ENCODE measurements at places on chromosomes 3 and 15. TPM values are rescaled to one million over a fixed set of nuclear protein-coding genes. Genes with fewer than 3 reads are reported as not detected.

- H3K27me3 ChIP-seq, result peaks cover 90% of the 10 kb centered on the region
- no peak overlapping the region for H3K4me3 ChIP-seq
- H3K4me1 ChIP-seq, result peaks cover 8% of the 10 kb centered on the region
These were observed 2.7 kb downstream of the EOMES start for GRCh38 chr3:27719314-27720003.

GRCh38 chr3:195224980-195225580 lies 45.9 kb downstream of the XXYLT1 start:
- no peak for DNase-seq
- H3K27ac ChIP-seq, result no peak overlapping the region
- no peaks in the 10 kb centered on the region for H3K27me3 ChIP-seq
- no peak overlapping the region for H3K4me3 ChIP-seq

- 0 out of 2 replicates have a peak overlapping the region, but pooled peaks have one; percentile 9 for H3K27ac ChIP-seq
- H3K36me3 ChIP-seq, result no peaks in the 10 kb centered on the region
- no peak overlapping the region for H3K4me3 ChIP-seq
- peak; percentile 98 for DNase-seq
- peaks cover 7% of the 10 kb centered on the region for H3K4me1 ChIP-seq
These were observed 103.5 kb downstream of the CD47 start for GRCh38 chr3:107987036-107987939.

DNA sequence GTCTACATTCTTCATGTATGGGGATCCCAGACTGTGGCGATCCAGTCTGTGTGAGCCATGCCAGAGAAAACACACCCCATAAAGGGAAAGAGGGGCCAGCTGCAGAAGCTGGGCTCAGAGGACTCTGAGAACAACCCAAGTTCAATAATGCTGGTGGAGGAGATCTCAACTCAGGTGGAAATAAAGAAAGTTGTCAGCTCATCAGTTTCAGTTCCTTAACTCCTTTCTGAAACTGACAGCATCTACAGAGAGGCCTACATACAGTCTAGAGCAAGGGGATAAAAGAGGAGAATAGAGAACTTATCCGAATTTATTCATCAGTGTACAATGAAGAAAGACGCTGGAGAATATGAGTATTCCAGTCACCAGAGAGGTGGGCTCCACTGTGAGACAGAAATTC lies 77.0 kb downstream of the NTRK3 start:
- no peaks in the 10 kb centered on the region for H3K4me1 ChIP-seq
- H3K27me3 ChIP-seq, result no peaks in the 10 kb centered on the region
- H3K36me3 ChIP-seq, result no peaks in the 10 kb centered on the region
- no peak overlapping the region for H3K4me3 ChIP-seq

DNA sequence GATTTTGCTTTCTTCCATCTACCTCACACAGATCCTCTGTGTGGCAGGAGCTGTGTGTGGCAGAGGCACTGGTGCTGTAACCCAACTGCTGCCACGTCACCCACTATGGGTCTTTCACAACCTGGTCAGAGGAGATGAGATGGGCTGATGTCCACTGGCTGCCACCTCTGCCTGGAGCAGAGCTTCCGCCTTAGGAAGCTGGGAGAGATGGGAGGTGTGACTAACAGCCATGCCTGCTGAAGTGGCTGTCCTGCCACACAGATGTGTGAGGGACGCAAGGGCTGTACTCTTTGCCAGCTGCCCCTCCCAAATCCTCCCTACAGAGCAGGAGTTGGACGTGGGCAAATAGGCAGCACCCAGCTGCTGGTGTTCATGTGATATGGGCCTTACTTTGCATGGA lies 329.5 kb downstream of the GABRB3 start:
- H3K36me3 ChIP-seq, result no peaks in the 10 kb centered on the region
- H3K27me3 ChIP-seq, result no peaks in the 10 kb centered on the region
- H3K27ac ChIP-seq, result no peak overlapping the region
- no peaks in the 10 kb centered on the region for H3K4me1 ChIP-seq

CHRNA5 gene
- 1.4 TPM for total RNA-seq

BCL2A1 gene
- total RNA-seq, result 4.5 TPM

SEMA6D gene
- total RNA-seq, result 18.3 TPM

SENP7 gene
- total RNA-seq, result 8.4 TPM

RETNLB gene
- total RNA-seq, result not detected

LRRIQ4 gene
- not detected for total RNA-seq

Data from IMR-90 (cell line).